ENCODE measurements at places on chromosomes 1 and 21. TPM values are rescaled to one million over a fixed set of nuclear protein-coding genes. Genes with fewer than 3 reads are reported as not detected.

The TESK2 gene
- 1.0 TPM for total RNA-seq

The GCSAML gene
- total RNA-seq: not detected

The LRRC38 gene
- total RNA-seq: 0.73 TPM

The PRAMEF10 gene
- not detected for total RNA-seq

The PTP4A2 gene
- total RNA-seq: 216 TPM

The DARS2 gene
- 12.5 TPM for total RNA-seq

The FAM131C gene
- 3.0 TPM for total RNA-seq

The FCER1G gene
- 11.4 TPM for total RNA-seq

DNA sequence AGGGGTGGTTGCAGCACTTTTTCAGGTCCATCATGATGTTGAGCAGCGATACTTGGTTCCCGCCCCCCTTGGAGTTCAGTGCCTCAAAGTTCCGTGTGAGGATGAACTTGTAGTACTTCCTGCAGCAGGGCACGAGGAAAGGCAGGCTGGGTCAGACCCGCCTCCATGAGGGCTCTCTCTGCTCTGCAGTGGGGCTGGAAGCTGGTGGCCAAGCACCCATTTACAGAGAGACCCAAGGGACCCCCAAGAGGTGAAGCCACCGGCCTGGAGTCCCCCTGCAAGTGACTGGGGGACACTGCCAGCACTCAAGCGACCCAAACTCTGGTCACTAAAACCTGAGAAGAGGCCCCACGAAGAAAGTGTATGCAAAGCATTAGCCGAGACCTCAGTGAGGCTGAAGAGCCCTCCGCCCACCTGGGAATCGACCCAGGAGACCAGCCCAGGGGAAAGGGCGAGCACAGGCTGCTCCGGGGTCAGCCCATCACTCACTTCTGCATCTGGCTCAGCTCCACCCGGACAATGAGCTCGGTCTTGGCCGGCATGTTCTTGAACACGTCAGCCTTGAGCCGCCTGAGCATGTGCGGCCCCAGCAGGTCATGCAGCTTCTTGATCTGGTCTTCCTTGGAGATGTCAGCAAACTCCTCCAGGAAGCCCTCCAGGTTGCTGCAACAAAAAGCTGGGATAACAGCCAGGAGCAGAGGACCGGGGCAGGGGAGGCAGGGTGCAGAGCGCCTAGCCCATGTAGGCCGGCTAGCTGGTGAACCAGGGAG, 45.2 kb downstream of the CHD5 start:
- DNase-seq: no peak

DNA sequence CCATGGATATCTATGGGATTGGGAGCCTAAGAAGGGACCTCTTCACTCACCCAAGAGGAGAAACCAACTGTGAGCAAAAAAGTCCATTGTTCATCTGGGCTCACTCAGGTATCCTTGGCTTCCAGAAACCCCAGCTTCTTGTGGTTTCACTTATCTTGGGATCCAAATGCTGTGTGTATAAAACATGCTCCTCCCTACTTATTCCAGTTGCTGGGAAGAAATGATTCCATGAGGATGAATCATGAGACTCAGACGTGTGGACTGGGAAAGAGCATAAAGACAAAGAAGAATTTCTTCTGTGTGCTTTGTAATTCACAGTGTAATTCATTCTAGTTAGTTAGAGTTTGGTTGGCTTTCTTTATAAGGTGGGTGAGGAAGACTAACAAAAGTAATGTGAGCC, 283.7 kb downstream of the ZNF648 start:
- DNase-seq: no peak

DNA sequence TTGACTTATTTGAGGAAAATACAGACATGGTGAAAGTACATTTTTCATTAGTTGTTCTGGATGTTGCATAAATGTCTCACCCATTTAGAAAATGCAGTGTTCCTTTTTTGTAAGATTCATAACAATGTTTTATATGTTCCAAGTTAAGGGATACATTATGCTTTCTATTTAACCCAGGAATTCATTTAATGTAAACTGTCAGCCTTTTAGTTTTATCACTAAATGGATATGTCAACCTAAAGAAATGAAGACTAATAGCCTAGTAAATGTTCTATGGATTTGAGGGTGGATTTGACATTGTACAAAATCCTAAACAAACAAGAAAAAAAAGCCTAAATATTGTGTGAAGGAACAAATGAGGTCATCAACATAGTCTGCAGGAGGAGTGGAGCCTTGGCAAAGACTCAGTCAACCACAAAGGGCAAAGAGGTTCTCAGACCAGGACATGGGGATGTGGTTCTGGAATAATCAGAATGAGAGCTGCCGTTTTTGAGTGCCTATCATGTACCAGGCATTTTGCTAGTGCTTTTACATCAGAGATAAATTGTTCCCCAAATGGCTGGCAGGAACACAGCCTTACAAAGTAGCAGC, 8.8 kb upstream of the INSL5 start:
- DNase-seq: no peak

DNA sequence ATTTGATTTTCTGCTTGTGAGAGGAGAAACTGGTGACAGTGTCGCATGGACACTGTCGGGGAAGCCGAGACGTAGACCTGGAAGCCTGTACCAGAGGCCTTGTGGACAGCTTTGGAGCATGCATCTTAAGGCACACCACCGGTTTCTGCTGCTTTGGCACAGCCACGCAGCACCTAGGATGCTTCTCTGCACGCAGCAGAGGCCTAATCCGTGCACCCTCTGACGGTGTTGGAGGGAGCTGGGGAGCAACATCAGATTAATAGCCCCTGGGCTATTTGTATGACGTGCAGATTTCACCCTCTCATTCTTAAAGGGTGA, 30.3 kb downstream of the TEX35 start:
- DNase-seq: no peak

GRCh38 chr1:96722161-96722922, 758 bp downstream of the PTBP2 start:
- DNase-seq: peak; percentile 88

GRCh38 chr1:9292361-9293240, at the start of gene SPSB1:
Gene SPSB1, plus strand, starts transcription at chr1:9292894. Its CDS starts 62,998 bp downstream, at chr1:9355892.
- peak; percentile 88 for DNase-seq

Measured in cardiac septum (tissue), 1 donor.